ENCODE measurements at places on chromosomes 4 and X.

DNA sequence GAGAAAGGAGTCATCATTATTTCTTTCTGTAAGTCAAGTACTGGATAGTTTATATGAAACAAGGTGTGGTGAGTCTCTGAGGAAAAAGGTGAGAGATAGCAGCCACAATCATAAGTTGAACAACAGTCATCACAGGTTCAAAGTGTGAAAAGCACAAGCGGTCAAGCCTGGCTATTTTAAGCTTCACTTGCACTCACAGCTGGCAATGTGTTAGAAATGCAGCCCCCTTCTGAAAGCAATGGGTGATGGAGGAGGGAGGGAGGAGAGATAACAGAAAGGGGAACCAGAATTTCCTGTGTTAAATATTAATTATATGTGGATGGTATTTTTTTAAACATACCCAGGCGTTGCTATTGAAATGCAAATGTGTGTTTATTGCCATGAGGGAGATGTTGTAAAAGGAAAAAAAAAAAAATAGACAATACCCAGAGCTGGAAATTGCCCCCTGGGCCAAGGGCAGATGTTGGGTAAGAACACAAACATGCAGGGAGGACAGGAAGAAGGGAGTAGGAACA lies 26.9 kb upstream of the BMP3 start:
- H3K4me3 ChIP-seq, result no peak overlapping the region
- no peak for DNase-seq
- H3K4me1 ChIP-seq, result no peaks in the 10 kb centered on the region
- H3K27ac ChIP-seq, result no peak overlapping the region
- no peaks in the 10 kb centered on the region for H3K27me3 ChIP-seq

DNA sequence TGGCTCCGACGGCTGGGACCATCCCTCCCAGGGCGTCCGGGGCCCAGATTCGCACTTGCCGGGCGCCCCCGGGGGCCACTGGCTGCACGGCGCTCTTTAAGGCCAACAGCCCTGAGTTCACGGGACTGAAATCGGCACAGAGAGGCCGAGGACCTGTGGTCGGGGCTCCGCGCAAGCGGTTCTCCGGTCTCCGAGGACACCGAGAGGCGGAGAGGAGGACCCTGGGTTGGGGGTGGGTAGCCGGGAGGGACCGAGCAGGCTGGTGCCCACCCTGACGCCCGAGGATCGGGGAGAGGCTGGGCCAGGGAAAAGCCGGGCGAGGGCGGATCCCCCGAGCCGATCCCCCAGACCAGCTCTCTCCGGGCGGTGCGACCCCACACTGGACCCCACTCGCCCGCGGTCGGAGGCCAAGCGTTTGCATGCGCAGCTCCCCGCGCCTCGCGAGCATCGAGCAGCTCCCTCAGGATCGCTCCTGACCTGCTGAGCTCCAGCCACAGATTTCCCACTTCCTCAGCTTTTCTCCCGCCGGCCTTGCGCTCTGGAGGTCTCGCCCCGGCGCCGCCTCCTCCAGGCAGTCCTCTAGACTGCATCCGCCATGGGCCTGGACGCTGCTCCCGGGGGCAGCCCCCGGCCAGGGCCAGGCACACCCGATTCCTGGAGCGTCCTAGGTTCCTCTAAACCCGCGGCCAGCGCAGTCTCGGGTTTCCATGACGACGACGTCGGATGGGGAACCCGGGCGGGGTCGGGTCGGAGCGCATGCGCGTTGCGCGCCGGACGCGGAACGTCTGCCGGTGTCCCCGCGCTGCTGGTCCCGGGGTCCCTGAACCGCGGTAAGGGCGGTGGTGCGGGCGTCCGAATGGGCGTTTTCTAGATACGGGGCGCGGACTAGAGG lies 17.6 kb upstream of the NAT8L start:
- no peaks in the 10 kb centered on the region for H3K4me1 ChIP-seq
- H3K27me3 ChIP-seq, result no peaks in the 10 kb centered on the region
- H3K4me3 ChIP-seq, result peak overlapping the region; percentile 60
- H3K27ac ChIP-seq, result no peak overlapping the region
- peak; percentile 89 for DNase-seq
- no peaks in the 10 kb centered on the region for H3K36me3 ChIP-seq

GRCh38 chr4:1993169-1993516 lies 15.6 kb downstream of the NELFA start:
- no peaks in the 10 kb centered on the region for H3K36me3 ChIP-seq
- no peak overlapping the region for H3K27ac ChIP-seq
- no peaks in the 10 kb centered on the region for H3K4me1 ChIP-seq
- no peaks in the 10 kb centered on the region for H3K27me3 ChIP-seq

- no peaks in the 10 kb centered on the region for H3K36me3 ChIP-seq
- no peaks in the 10 kb centered on the region for H3K4me1 ChIP-seq
- H3K27me3 ChIP-seq, result no peaks in the 10 kb centered on the region
- no peak for DNase-seq
- H3K4me3 ChIP-seq, result no peak overlapping the region
Measured at GRCh38 chrX:74344280-74344622, 40.3 kb downstream of the ZCCHC13 start.
